Occipital lobe (tissue), 3 donors: ENCODE measurements at places on chromosomes 1 and 21.
A peak's percentile ranks its signal among the peaks of the same experiment; 100 is the strongest.

GRCh38 chr1:23598424-23598823 is 39.1 kb upstream of the ID3 start:
- no peak for DNase-seq

- no peak for DNase-seq
Measured at GRCh38 chr21:42535602-42536171, 22.0 kb downstream of the SLC37A1 start.

GRCh38 chr1:38083541-38083940 is 36.9 kb upstream of the POU3F1 start:
- no peak for DNase-seq

DNA sequence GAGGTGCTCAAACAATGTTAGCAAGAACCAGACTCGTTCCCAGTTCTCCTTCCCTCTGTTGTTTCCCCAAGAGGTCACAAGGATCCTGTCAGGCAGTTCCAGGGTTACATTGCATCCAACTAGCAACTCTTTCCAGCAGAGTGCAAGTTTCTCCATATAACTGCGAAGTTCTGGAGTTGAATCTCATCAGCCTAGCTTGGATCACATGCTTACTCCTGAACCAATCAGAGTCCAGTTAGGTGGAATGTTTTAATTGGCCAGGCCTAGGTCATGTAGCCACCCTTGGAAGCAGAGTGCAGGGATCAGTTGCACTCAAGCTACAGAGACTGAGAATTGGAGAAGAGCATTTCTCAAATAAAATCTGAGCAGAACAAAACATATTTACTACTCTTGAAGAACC is 15.9 kb upstream of the PIK3R3 start:
- no peak for DNase-seq

- no peak for DNase-seq
Measured at GRCh38 chr1:232132572-232132971, 497.4 kb downstream of the SIPA1L2 start.

GRCh38 chr1:207851696-207852095 is 59.2 kb downstream of the CD34 start:
- DNase-seq, result no peak

- no peak for DNase-seq
Measured at GRCh38 chr21:33642896-33643657, 776 bp downstream of the ITSN1 start.

DNA sequence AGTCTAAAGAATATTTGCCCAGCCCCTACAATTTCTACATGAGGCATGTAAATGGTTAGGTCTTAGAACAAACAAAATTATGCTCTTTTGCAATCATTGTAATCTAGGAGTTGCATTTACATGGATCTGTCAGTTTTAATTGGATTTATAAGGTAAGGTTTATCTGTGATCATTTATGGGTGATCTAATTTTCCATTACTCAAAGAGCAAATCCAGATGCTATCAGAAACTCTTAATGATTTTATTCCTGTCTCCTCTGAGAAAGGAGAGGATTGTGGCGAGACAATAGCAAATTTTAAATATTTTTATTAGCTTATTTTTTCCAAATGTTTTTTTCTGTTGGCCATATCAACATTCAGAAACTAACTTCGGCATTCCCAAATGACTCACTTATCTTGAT is 14.2 kb upstream of the NEGR1 start:
- no peak for DNase-seq

- no peak for DNase-seq
Measured at GRCh38 chr1:243236604-243237252, 18.4 kb downstream of the CEP170 start.

- DNase-seq, result no peak
Measured at GRCh38 chr1:71698186-71698585, 584.2 kb downstream of the NEGR1 start.

- DNase-seq, result no peak
Measured at GRCh38 chr21:38478782-38479181, 19.5 kb downstream of the ERG start.

DNA sequence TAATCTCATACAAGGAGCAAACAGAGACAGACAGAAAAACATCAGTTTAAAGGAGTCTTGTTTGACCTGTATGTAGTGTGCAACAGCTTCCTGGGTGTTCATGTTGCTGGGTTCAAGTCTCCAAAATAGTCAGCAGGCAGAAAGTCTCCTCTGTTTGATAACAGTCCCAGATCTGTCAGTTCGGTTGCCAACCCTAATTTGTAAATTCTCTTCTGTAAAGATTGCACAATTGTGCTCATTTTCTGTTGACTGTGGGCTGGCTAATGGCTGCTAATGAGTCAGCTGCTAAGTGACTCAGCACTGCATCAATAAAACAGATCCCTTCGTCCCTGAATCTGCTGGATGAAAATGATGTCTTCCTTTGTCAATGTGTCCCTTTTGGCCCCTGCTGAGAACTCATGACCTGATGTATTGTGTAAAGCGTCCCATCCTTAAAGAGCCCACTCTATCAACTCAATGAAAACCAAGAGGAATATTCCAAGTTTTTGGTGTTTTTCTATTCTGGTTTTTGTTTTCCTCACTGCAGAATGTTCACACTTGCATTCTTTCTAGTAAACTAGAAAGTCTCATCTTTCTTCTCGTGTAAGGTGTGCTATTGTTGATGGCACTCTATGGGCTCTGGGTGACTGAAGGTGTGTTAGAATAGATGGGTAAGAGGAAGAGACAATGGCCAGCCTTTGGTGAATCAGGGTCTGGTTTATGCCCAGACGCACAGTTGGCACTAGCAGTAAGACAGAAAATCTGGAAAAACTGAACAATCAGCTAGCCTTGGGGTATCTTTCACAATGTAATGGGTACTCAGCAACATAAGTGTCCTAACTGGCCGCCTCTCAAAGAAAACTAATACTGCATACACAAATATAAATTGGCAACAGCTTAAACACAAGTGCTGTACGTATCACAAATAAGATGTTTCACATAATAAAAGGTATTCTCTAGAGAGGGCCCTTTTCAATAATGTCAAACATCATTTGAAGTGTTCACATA is 75.1 kb upstream of the SIPA1L2 start:
- DNase-seq, result peak; percentile 68

DNA sequence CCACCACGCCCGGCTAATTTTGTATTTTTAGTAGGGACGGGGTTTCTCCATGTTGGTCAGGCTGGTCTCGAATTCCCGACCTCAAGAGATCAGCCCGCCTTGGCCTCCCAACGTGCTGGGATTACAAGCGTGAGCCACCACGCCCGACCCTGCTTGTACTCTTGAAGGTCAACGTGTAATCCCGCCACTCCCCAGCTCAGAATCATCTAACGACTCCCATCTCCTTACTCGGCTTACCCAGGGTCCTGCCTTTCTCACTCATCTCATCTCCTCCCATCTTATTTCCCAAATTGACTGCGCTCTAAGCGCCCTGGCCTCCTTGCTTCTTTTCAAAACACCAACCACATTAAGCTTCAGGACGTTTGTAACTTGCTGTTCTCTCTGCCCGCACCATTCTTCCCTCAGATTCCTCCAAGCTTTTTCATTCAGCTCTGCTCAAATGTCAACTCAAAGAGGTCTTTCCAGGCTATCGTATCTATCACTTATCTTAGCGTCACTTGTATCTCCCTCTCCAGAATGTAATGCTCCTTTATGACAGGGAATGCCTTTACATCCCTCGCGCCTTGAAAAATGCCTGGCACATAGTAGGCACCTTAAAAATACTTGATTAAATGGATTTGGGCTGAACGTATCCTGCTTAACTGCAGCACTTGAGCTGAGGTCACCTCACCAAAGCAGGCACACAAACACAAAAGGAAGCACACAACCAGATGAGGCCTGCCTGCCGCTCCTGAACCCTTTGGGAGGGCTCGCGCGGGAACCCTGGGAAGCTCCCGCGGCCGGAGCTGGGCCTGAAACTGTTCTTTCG is 1.4 kb upstream of the USP1 start:
- no peak for DNase-seq

DNA sequence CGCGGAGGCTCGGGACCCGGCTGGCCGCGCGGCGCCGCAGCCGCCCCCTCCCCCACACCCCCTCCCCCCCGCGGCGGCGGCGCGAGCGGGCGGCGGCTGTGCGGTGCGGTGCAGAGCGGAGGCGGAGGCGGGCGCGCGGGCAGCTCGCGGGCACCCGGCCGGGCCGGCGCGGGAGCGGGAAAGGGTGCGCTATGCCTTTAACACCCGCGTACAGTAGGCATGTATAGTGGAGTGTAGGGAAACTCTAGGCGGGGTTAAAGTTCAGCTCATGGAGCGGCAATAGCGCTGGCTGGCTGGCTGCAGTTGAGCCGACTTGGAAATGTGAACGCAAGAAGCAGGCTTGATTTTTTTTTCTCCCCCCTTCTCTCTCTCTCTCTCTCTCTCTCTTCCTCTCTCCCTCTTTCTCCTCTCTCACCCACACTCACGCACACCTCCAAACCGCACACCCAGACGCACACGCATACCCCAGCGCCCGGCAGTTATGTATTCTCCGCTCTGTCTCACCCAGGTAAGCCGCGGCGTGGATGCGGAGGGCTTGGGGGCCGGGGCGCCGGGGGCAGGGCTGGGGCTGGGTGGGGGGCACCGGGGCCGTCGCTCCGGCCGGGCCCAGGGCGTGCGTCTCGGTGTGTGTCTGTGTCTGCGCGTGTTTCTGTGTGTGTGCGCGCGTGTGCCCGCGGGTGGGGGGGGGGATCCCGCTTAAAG is at the start of gene NFIA:
TSS of gene NFIA (plus strand) at position 251 of the 702 bp plus-strand sequence.
- DNase-seq, result no peak

- DNase-seq, result no peak
Measured at GRCh38 chr1:234760303-234760723, 150.3 kb upstream of the IRF2BP2 start.

- no peak for DNase-seq
Measured at GRCh38 chr1:246199086-246199645, 307.9 kb downstream of the SMYD3 start.
